DMS53 (cell line): ENCODE measurements at places on chromosomes 12 and 14.
A peak's percentile ranks its signal among the peaks of the same experiment; 100 is the strongest.

DNA sequence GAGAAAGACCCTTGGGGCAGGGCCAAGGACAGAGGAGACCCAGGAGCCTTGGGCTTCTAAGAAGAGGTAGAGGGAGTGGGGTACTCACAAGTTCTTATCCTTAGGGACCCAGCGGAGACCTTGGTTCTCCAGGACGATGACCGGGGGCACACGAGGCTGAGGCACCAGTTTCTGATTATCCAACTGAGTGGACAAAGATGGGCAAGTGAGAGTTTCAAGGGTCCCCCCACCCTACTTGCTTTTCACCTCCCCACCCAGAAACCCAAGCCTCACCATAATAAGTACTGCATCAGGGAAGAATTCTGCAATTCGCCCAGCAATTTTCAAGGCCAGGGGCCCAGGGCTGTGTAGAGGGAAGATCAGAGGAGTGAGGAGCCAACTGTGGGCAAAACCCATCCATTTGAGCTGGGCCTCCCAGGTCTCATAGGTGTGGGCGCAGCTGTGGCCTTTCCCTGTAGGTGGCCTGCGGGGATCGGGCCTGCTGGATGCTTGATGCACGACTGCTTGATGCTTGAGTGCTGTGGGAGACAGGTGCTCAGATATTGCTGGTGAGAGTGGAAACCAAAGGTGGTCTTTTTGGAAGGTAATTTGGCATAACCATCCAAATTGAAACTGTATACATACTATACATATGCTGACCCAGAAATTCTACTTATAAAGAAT lies 2.0 kb downstream of the EMC9 start:
- peak; percentile 37 for DNase-seq

DNA sequence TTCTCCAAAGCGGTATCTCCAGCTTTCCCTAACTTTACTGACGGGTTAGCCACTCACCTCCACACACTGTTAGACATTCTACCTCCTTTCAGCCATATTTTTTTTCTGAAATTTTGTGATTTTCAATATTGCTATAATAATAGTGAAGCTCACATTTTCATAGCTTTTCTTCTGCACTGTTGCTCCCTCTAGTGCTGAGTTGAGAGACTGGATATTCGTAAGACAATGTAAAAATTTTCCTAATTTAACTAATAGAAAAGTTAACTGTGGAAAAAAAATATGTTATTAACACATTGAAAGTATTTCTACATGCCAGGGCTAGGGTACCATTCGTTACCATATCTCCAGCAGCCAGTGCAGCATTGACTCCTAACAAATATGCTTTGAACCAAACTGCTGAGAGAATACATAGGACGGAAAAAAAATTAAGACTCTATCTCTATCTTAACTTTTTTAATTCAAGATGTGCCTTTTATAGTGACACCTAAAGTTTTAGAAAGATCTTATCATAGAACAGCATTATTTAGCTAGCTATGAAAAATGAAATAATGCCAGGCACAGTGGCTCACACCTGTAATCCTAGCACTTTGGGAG lies 48.7 kb upstream of the ABCC9 start:
- DNase-seq = peak; percentile 79

DNA sequence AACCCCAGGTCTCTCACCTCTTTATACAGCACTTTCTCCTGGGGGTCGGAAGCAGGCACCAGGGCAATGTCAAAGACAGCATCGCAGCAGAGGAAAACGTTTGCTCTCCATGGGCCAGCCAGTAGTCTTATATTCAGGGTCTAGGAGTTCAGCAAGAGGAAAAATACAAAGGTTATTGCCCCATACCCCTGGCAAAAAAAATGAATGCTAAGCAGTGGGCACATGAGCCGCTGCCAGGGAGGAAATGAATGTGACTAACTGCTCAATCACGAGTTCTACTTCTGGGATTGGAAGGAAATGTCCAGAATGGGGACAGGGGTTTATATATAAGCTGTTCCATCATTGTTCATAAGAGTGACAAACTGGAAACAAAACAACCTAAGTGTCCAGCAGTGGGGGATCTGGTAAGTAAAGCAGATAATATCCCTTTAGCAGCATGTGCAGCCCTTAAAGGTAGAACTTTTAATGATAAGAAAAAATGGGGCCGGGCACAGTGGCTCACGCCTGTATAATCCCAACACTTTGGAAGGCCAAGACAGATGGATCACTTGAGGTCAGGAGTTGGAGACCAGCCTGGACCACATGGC lies 53.8 kb downstream of the PHETA1 start:
- no peak for DNase-seq

DNA sequence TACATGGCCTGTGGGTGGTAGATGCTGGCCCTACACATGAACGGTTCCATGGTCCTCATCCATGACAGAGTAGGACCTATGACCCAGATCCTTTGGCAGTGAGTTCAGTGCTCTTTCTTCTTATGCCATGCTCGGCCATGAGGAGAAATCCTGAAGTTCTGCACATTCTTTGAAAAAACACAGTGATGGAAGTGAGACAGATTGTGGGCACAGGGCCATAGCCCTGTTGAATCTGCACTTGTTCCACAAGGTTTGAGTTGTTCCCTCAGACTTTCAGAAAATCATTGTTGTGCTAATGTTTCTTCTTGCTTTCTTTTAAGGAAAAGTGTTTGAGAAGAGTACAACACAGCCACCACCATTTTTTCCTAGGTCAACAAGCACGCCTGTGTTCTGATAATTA lies 180.0 kb downstream of the C12orf75 start:
- DNase-seq = no peak

GRCh38 chr12:2064071-2064507 lies 11.3 kb downstream of the CACNA1C start:
- DNase-seq = no peak

DNA sequence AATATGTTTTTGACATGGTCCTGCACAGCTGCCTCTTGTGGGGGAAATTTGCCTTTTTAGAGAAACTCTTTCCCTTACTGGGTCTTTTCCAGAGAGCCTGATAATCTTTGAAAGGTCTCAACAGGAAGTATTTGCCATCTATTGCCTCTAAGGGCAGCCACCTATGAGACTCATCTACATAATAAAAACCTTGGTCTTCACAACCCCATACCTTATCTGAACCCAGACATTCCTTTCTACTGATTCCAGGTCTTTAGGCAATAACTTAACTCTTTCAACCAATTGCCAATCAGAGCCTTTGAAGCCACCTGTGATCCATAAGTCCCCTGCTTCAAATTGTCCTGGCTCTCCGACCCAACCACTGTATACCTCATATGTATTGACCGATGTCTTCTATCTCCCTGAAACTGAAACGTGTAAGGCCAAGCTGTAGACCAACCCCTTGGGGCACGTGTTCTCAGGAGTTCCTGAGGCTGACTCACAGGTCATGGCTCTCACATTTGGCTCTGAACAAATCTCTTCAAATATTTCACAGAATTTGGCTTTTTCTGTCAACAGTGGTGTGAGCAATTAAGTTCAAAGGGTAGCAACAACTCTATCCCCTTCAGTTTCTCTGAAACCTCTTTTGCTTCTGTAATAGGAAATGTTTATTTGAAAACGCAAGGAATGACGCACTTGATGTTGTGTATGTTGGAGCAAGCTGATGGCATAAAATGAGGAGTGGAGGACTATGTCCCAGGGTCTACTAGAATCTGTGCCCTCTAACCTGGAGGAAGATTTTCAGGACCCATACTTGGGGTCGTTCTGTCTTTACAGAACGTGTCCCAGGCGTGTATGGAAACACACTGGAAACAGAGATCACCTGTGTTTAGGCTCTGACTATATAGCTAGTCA lies 49.2 kb upstream of the EIF5 start:
- DNase-seq = no peak

- DNase-seq = peak; percentile 19
Observed at GRCh38 chr12:59085690-59086089, 165.4 kb upstream of the LRIG3 start.

- DNase-seq = peak; percentile 70
Observed at GRCh38 chr12:65536876-65537681, 258.6 kb downstream of the MSRB3 start.
